Urinary bladder (tissue), 4 donors: ENCODE measurements at places on chromosomes 1 and 21. TPM values are rescaled to one million over a fixed set of nuclear protein-coding genes. Genes with fewer than 3 reads are reported as not detected.

Gene LY9
- total RNA-seq: 0.11 TPM

Gene SPRR2F
- total RNA-seq: not detected

Gene VSIG8
- not detected for total RNA-seq

Gene OR10K2
- not detected for total RNA-seq

Gene RGS16
- 7.9 TPM for total RNA-seq

Gene PEAR1
- 9.3 TPM for total RNA-seq

Gene HSD3B2
- not detected for total RNA-seq

DNA sequence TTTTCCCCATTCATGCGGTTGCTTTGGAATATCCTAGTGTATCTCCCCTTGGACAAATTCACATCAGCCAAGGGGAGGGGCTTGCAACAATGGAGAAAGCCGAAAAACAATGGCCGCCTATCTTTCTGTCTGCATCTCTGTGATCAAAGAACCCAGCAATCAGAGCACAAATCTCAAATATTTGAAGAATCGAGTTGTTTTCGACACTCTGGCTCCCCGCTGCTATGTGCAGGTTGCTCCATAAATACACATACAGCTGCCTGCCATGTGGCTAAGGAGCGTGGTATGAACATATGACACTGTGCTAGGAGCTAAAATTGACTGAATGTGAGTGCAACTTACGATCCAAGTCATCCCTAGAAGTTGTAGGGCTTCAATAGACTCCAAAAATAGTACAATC is 8.5 kb downstream of the CFHR4 start:
- no peak for DNase-seq

DNA sequence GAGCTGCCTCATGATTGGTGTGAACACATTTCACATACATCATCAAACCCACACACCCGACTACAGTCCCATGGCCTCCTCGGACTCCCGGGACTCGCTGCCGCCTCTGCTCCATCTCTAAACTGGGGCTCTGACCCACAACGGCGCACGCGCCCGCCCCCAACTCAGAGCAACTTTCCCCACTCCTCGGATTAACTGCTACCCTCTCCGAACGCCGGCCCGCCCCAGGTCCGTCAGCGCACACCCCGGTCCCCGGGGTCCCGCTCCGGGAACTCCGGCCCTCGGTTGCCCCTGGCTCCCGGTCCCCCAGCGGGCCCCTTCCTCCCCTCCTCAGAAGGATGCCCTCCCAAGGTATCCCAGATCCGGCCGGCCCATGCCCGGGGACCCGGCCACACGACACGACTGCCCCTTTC is 740 bp downstream of the DSTYK start:
- DNase-seq: no peak

GRCh38 chr21:33951276-33952178 is 35.9 kb upstream of the ATP5PO start:
- DNase-seq: no peak

- no peak for DNase-seq
These were observed 43.2 kb downstream of the PRRX1 start for GRCh38 chr1:170707117-170707516.

- no peak for DNase-seq
These were observed 74.0 kb upstream of the GPR88 start for GRCh38 chr1:100463791-100464424.

DNA sequence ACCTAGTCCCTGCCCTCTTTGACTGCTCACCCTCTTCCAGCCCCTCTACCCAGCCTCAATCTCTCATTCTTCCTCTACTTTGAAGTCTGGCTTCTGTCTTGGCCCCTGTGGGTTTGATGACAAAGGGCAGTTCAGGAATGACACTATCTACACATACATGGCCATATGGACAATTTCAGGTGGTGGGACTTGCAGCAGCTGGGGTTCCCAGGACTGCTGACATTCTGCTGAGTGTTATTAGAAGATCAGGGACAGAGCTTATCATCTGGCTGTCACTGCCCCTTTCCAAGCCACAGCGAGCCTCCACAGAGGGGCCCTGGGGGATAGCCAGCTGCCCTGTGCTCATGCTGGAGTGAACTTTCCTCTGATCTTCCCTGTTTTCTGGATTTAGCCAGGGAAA is 97.4 kb upstream of the IPO9 start:
- DNase-seq: no peak

- DNase-seq: no peak
These were observed 42.4 kb downstream of the PDE9A start for GRCh38 chr21:42695697-42696380.

GRCh38 chr1:35885961-35886558 is 3.1 kb downstream of the AGO1 start:
- DNase-seq: no peak

- no peak for DNase-seq
These were observed 231.3 kb upstream of the IRF2BP2 start for GRCh38 chr1:234841281-234841680.
